ENCODE measurements at places on chromosomes 1 and 21.

DNA sequence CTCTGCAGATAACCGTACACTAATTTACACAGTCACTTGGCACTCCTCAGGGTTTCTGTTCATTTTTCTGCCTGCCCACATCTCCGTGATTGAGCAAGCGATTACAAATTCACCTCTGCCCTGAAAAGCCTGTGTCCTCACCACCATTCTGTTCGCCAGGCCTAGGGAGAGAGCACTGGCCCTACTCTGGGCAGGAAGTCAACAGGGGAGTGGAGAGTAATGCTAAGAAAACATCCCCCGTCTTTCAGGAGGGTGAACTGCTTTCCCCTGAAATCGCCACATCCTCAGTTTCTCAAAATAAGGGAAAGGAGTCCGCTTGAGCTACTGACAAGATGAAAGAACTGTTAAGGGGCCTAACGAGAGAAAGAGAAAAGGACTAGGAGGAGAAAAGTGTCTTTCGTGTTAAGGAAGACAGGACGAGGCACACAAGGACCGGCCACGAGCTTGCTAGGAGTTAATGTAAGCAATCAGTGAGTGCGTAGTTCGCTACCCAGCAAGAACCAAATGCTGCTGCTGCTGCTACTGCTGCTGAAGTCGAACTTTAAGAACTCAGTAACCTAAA lies 632 bp downstream of the PEX19 start:
- DNase-seq: no peak

- no peak for DNase-seq
Measured at GRCh38 chr1:17210176-17210575, 5.2 kb downstream of the PADI1 start.

DNA sequence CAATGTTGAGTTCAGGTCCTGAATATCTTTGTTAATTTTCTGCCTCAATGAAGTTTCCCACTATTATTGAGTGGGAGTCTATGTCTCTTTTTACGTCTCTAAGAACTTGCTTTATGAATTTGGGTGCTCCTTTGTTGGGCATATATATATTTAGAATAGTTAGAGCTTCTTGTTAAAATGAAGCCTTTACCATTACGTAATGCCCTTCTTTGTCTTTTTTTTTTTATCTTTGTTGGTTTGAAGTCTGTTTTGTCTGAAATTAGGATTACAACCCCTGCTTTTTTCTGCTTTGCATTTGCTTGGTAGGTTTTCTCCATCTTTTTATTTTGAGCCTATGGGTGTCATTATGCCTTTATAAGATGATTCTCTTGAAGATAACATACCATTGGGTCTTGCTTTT lies 10.9 kb downstream of the CLCA4 start:
- DNase-seq: no peak

GRCh38 chr1:180571832-180572636 lies 13.3 kb downstream of the OVAAL start:
- no peak for DNase-seq

GRCh38 chr1:235275836-235276235 lies 52.1 kb downstream of the ARID4B start:
- DNase-seq: no peak

GRCh38 chr1:218499011-218499691 lies 154.0 kb downstream of the TGFB2 start:
- no peak for DNase-seq

DNA sequence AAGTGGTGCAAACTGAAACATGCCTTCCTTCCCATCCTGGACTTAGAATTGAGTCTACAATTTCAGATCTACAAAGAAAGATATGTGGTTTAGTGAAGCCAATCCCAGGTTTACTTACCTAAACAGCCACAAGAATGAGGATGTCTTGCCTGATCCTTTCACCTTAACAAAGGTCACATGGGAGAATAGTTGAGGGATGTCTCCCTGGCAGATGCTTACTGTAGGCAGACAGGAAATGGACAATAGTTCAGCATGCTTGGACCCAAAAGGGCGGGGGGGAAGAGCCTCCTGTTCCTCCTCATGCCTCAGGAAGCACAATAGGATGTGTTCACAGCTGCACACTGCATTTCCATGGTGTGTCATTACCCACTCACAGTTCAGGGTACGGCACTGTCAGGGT lies 492.7 kb upstream of the USP24 start:
- no peak for DNase-seq

Data from T-helper 1 cell (primary cell).